ENCODE measurements at places on chromosomes 12 and 14. TPM values are rescaled to one million over a fixed set of nuclear protein-coding genes. Genes with fewer than 3 reads are reported as not detected.

DNA sequence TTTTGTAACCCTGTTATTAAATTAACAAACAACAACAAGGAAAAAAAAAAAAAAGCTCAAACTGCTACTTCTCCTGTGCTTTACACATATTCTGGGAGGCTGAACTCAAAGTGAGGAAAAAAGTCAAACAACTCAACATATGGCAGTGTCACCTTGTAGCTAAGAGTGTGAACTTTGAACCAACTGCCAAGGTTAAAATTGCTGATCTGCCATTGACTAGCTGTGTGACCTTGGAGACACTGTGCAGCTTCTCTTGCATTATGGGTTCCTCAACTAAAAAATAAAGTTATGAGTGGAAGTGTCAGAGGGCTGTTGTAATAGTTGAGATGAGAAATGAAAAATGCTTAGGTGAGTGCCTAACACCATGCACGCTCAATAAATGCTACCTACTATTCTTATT is 34.2 kb downstream of the STXBP6 start:
- H3K36me3 ChIP-seq, result no peaks in the 10 kb centered on the region
- no peaks in the 10 kb centered on the region for H3K27me3 ChIP-seq
- H3K27ac ChIP-seq, result no peak overlapping the region
- no peaks in the 10 kb centered on the region for H3K4me1 ChIP-seq
- H3K4me3 ChIP-seq, result no peak overlapping the region

Gene A2M
- not detected for total RNA-seq

Gene IFNG-AS1
- 1.1 TPM for total RNA-seq

DNA sequence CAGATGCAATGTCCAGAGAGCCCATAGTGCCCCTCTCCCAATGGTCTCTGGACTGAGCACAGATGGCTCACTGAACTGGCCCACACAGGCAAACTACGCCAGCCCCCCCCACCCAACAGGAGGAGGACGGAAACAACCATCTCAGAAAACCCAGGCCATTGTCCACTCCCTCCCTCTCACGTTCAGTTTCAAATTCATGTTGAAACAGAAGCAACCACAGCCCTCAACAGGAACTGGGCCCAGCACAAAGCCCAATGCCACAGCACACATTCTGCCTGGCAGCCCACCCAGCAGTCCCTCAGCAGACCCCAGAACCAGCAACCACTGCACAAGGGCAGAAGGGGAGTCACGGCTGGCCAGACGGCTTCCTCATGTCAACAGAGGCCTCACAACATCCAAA is 10.6 kb downstream of the CCDC88C start:
- peaks cover 100% of the 10 kb centered on the region for H3K4me1 ChIP-seq
- H3K27ac ChIP-seq, result peak overlapping the region; percentile 88
- no peak for DNase-seq
- H3K36me3 ChIP-seq, result peaks cover 57% of the 10 kb centered on the region
- no peaks in the 10 kb centered on the region for H3K27me3 ChIP-seq

GRCh38 chr12:76707772-76708171 is 56.1 kb upstream of the ZDHHC17 start:
- peaks cover 3% of the 10 kb centered on the region for H3K27me3 ChIP-seq
- H3K4me3 ChIP-seq, result no peak overlapping the region
- no peaks in the 10 kb centered on the region for H3K4me1 ChIP-seq
- no peak overlapping the region for H3K27ac ChIP-seq
- H3K36me3 ChIP-seq, result no peaks in the 10 kb centered on the region

- H3K4me3 ChIP-seq, result no peak overlapping the region
- H3K27me3 ChIP-seq, result no peaks in the 10 kb centered on the region
- H3K27ac ChIP-seq, result no peak overlapping the region
- no peaks in the 10 kb centered on the region for H3K4me1 ChIP-seq
- H3K36me3 ChIP-seq, result no peaks in the 10 kb centered on the region
Measured at GRCh38 chr12:30092983-30093617, 309.4 kb upstream of the TMTC1 start.

Gene LEMD3
- total RNA-seq, result 68.8 TPM

Gene HOTAIR
- total RNA-seq, result not detected

Gene SLC4A8
- total RNA-seq, result 1.3 TPM

DNA sequence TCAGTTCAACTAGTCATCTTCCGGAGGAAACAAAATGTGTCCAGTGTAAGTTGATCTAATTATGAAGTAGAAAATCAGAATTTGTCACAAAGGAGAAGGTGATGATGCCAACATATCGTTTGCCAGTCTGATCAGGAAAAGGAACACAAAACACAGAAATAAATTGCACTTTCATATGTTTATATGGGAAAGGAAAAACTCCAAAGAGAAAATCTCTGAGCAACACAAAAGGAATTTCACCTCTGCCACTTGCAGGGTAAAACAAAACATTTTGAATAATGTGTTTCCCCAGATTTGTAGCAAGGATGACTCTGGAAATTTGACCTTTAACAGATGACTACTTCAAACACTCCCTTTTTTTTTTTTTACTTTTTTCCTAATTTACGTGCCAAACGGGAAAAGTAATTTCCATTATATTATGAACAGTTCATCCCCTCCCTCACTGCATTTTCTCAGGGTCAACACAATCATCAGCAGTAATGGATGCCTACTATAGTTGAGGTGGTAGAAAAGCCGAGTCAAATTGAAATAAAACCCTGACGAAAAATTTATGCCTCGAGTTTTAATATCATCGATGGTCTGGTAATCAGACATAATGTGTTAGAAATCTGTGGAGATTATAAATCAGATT is 25.6 kb downstream of the MGAT4C start:
- H3K36me3 ChIP-seq, result no peaks in the 10 kb centered on the region
- no peak overlapping the region for H3K27ac ChIP-seq
- DNase-seq, result no peak
- H3K27me3 ChIP-seq, result no peaks in the 10 kb centered on the region

GRCh38 chr12:63922474-63922873 is 78.0 kb downstream of the SRGAP1 start:
- H3K4me3 ChIP-seq, result no peak overlapping the region
- no peaks in the 10 kb centered on the region for H3K27me3 ChIP-seq
- no peaks in the 10 kb centered on the region for H3K4me1 ChIP-seq
- H3K27ac ChIP-seq, result no peak overlapping the region
- no peak for DNase-seq
- no peaks in the 10 kb centered on the region for H3K36me3 ChIP-seq

Gene P2RX7
- 4.6 TPM for total RNA-seq

DNA sequence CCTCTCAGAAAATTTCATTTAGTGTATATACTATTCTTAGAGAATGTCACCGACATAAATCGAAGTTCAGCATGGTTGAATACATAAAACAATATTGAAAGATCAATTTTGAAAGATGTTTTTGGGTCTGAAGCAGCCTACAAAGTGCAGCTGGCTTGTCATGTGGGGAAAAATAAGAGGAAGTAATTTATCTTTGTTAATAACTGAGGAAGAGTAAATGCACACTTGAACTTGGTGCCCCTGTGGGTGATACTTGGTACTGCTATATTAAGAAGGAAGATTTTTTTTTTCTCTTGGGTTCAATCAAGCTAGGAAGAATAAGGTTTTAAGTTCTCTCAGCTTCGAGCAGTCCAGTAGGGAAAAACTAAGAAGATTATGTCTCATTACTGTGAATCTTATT is 661.3 kb downstream of the RPL10L start:
- no peak overlapping the region for H3K27ac ChIP-seq
- H3K27me3 ChIP-seq, result no peaks in the 10 kb centered on the region
- H3K4me1 ChIP-seq, result no peaks in the 10 kb centered on the region
- H3K4me3 ChIP-seq, result no peak overlapping the region
- H3K36me3 ChIP-seq, result no peaks in the 10 kb centered on the region

GRCh38 chr14:28831126-28831525 is 64.5 kb downstream of the FOXG1 start:
- no peak overlapping the region for H3K4me3 ChIP-seq
- no peak overlapping the region for H3K27ac ChIP-seq
- no peaks in the 10 kb centered on the region for H3K27me3 ChIP-seq
- H3K4me1 ChIP-seq, result no peaks in the 10 kb centered on the region

Gene BAZ2A
- 207 TPM for total RNA-seq

- H3K36me3 ChIP-seq, result no peaks in the 10 kb centered on the region
- H3K27ac ChIP-seq, result no peak overlapping the region
- H3K4me1 ChIP-seq, result no peaks in the 10 kb centered on the region
- no peak for DNase-seq
Measured at GRCh38 chr14:99329711-99330315, 57.8 kb upstream of the BCL11B start.

DNA sequence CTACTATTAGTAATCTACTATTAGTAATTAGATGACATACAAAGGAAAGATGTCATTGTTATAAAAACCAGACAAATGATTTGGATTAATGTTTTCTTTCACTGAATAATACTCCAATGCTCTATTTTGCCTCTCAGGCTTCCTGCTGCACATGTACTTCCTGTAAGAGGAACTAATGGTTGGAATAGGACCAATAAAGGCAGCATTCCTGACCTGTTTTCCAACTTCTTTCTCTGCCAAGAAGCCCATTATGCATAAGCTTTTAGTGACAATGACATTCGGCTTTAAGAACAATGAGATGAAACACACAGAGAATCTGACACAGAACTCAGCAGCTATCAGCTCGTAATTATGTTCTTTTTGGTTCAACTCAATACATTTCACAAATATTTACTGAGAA is 5.2 kb upstream of the C12orf56 start:
- no peak overlapping the region for H3K4me3 ChIP-seq
- peaks cover 14% of the 10 kb centered on the region for H3K4me1 ChIP-seq
- H3K27ac ChIP-seq, result no peak overlapping the region
- no peaks in the 10 kb centered on the region for H3K36me3 ChIP-seq

DNA sequence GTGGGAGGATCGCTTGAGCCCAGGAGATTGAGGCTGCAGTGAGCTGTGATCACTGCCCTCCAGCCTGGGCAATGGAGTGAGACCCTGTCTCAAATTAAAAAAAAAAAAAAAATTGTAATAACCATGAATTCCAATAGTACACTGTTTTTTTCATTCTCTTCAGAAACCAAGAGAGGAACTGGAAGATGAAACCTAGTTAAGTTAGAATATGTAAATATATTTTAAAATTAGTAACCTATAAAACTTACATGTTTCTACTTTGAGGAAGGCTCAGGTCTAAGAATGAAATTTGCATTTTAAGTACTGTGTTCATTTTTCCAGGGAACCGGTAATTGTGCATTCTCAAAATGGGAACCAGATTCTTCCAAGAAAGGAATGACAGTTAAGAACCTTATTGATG is 18.8 kb downstream of the KNTC1 start:
- H3K27me3 ChIP-seq, result no peaks in the 10 kb centered on the region
- no peak overlapping the region for H3K27ac ChIP-seq
- no peak for DNase-seq
- H3K4me1 ChIP-seq, result peaks cover 3% of the 10 kb centered on the region
- peaks cover 47% of the 10 kb centered on the region for H3K36me3 ChIP-seq
- H3K4me3 ChIP-seq, result no peak overlapping the region

GRCh38 chr12:9240776-9241175 is 32.6 kb upstream of the PZP start:
- DNase-seq, result no peak
- H3K27ac ChIP-seq, result no peak overlapping the region
- H3K4me3 ChIP-seq, result no peak overlapping the region
- H3K36me3 ChIP-seq, result no peaks in the 10 kb centered on the region
- no peaks in the 10 kb centered on the region for H3K27me3 ChIP-seq

- H3K27me3 ChIP-seq, result peaks cover 13% of the 10 kb centered on the region
- no peaks in the 10 kb centered on the region for H3K36me3 ChIP-seq
- H3K4me1 ChIP-seq, result peaks cover 2% of the 10 kb centered on the region
- H3K27ac ChIP-seq, result no peak overlapping the region
- no peak overlapping the region for H3K4me3 ChIP-seq
Measured at GRCh38 chr14:95182379-95182778, 25.1 kb upstream of the DICER1 start.

DNA sequence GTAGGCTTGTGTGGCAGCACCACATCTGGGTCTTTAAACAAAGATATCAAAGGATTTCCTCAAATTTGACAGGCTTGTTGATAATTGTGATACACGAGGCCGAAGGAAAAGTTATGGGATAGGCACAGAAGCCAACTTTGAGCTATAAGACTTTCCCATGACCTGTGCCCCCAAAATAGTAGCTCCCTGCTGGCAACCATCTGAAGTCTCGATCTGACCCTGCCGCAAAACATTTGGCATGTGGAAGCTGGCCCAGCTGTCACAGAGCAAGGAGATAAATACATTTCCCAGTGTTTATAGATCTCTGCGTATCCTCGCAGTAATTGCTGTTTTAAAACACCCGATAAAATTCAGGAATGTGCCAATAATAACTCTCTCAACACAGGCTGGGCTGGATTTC is 26.4 kb upstream of the RGS6 start:
- H3K27me3 ChIP-seq, result peaks cover 3% of the 10 kb centered on the region
- H3K4me1 ChIP-seq, result no peaks in the 10 kb centered on the region
- DNase-seq, result no peak
- no peak overlapping the region for H3K27ac ChIP-seq
- H3K36me3 ChIP-seq, result no peaks in the 10 kb centered on the region

Gene BCAT1
- total RNA-seq, result 0.91 TPM

Gene RERGL
- not detected for total RNA-seq

DNA sequence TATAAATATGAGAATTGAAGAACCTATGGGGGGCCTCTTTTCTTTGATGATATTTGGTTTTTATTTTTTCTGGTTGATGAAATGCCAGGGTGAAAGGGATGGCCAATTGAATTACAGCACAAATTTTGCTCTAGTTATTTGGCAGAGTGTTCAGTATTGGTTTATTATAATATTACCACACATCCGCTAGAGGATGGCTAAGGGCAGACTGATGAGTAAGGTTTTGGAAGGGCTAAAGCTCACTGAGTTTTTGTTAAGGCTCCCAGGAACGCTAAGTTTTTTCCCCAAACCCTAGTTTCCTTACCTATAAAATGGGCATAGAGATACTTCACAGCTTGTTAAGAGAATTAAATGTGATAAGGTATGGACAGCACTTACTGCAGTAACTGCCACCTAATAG is 34.3 kb upstream of the LRRC10 start:
- no peak overlapping the region for H3K4me3 ChIP-seq
- no peak overlapping the region for H3K27ac ChIP-seq
- no peak for DNase-seq
- H3K36me3 ChIP-seq, result no peaks in the 10 kb centered on the region

Gene GOLT1B
- 46.3 TPM for total RNA-seq

Gene MDGA2
- total RNA-seq, result not detected

Gene ASPG
- total RNA-seq, result not detected

- no peak for DNase-seq
- H3K27ac ChIP-seq, result no peak overlapping the region
- no peaks in the 10 kb centered on the region for H3K4me1 ChIP-seq
- H3K27me3 ChIP-seq, result no peaks in the 10 kb centered on the region
- no peak overlapping the region for H3K4me3 ChIP-seq
- peaks cover 63% of the 10 kb centered on the region for H3K36me3 ChIP-seq
Measured at GRCh38 chr14:67762051-67762450, 54.3 kb downstream of the ZFYVE26 start.

DNA sequence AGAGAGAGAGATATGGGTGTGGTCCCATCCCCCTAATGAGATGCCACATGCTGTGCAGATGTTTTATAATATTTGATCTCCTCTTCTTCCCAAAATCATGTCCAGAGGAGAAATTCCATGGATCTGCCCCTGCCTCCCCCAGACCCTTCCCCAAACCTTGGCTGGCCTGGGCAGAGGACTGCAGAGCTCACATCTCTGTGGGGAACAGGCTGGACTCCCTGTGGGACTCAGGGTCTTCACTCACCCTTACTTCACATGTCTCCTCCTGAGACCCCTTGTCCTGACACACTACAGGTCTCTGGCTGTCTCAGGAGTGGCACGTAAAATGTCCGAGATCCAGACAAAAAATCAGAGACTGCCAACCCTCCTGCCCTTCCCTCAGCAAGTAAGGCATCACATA is 76.0 kb upstream of the CAPRIN2 start:
- no peaks in the 10 kb centered on the region for H3K4me1 ChIP-seq
- peaks cover 10% of the 10 kb centered on the region for H3K27me3 ChIP-seq

Gene PNN
- 110 TPM for total RNA-seq

Gene AQP6
- total RNA-seq, result not detected

Gene DPF3
- total RNA-seq, result 0.31 TPM
